ENCODE measurements at places on chromosomes 7 and 10.
A peak's percentile ranks its signal among the peaks of the same experiment; 100 is the strongest.

DNA sequence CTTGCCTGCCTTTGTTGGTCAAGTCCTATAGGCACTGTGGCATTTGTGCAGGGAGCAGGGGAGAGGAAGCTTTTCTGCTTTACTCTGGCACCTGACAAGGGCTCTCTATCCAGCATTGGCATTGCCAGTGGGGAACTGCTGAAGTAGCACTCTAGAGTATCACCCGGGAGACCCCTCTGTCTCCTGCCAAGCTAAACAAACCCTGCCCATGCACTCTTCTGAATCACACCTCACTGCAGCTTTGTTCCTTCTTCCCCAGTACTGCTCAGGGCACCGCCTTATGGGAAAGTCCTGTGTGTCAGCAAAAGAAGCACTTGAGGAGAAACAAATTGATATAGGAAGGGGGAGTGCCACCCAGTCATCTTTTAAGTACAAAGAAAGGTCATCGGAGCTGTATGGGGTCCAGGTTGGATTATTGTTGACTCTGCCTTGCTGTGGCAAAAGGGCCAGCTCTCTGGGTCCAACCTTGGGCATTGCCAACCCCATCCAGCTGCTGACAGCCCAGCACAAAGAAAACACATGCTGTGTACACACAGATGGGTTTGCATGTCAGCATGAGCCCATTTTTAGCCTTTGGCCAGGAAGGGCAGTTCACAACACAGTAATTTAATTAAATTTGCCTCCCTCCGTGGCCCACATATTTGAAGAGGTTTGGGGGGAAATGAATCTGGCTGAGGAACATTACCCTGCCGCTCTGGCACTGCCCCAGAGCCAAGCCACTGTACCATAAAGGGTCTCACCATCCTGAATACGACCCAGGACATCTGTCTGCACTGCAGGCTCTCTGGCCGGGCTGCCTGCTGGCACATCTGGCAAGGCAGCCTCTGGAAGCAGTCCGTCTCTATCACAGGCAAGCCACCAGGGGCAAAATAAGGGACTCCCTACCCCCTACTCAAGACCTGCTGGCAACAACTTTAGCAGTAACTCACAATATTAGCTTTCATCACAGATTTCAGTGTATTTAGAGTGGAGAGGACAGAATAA lies 13.1 kb downstream of the LRRC4 start:
- DNase-seq, result no peak

DNA sequence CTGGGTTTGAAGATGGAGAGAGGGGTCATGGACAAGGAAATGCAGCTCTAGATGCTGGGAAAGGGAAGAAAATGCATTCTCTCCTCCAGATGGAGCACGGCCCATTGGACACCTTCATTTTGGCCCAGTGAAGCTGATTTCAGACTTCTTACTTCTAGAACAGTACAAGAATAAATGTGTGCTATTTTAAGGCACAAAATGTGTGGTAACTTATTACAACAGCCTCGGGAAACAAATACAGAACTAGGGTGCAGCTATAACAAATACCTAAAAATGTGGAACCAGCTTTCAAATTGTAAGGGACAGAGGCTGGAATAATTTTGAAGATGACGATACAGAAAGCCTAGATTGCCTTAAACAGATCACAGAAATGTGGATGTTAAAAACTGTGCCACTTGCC lies 54.1 kb downstream of the CYTH3 start:
- no peak for DNase-seq

DNA sequence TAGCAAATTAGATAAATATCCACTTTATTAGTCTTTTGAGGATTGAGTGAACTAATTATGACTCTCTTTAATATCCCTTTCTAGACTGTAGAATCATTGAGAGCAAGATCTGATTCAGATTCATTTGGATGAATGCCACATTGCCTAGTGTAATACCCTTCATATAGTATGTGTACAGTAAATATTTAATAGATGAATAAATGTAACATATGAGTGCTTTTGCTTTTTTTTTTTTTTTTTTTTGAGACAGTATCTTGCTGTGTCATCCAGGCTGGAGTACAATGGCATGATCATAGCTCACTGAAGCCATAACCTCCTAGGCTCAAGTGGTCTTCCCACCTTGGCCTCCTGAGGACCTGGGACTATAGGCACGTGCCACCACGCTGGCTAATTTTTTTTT lies 14.8 kb downstream of the SAMD8 start:
- no peak for DNase-seq

- no peak for DNase-seq
Observed at GRCh38 chr7:18978108-18978495, 139.3 kb downstream of the TWIST1 start.

- peak; percentile 57 for DNase-seq
Observed at GRCh38 chr7:157612664-157613561, 276.1 kb downstream of the DNAJB6 start.

GRCh38 chr7:105760551-105761447 lies 115.6 kb downstream of the ATXN7L1 start:
- no peak for DNase-seq

DNA sequence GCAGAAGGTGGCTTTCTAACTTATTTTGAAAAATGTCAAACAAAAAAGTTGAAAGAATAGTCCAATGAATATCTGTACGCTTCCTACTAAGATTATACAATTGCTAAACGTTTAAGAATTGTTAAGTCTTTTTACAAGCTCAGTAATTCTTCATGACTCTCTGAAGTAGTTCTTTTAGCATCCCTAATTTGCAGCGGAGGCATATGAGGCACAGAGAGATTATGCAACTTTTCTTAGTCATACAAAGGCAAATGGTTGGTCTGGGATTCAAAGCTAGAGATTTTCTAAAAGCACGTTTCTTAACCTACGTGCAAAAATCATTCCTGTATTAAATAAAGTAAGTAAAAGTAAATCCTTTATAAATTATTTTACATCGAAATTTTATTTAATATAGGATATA lies 254.2 kb downstream of the MAGI2 start:
- no peak for DNase-seq

DNA sequence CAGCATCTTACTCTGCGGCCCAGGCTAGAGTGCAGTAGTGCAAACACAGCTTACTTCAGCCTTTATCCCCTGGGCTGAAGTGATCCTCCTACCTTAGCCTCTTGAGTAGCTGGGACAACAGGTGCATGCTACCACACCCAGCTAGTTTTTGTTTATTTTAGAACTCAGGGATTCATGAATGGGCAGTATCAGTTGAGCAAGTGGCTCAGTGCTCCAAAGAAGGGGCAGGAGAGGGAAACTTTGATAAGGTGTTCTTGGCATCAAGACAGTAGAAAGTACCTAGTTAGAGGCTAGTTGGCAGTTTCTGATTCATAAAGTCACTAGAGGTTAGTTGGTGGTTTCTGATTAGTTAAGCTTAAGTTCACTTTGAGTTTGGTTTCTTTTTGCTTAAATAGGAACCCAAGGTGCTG lies 18.4 kb downstream of the TRIM24 start:
- no peak for DNase-seq

- DNase-seq, result no peak
Observed at GRCh38 chr7:117277576-117277975, 45.3 kb downstream of the WNT2 start.

- no peak for DNase-seq
Observed at GRCh38 chr7:143040209-143040715, 11.9 kb upstream of the OR6V1 start.

GRCh38 chr10:69316313-69317059 lies 38.2 kb downstream of the HK1 start:
- no peak for DNase-seq

Measured in stimulated activated CD4-positive, alpha-beta T cell treated with anti-CD3 and anti-CD28 coated beads, Interleukin-4, amount 100 ng/mL, for 24 hours (primary cell).